Fibroblast of skin of scalp (primary cell): ENCODE measurements at places on chromosomes 4 and X.
A peak's percentile ranks its signal among the peaks of the same experiment; 100 is the strongest.

GRCh38 chrX:28585767-28586166 lies 1.5 kb upstream of the IL1RAPL1 start:
- no peak for DNase-seq

GRCh38 chr4:172352356-172352755 lies 539.2 kb downstream of the GALNTL6 start:
- DNase-seq = no peak

DNA sequence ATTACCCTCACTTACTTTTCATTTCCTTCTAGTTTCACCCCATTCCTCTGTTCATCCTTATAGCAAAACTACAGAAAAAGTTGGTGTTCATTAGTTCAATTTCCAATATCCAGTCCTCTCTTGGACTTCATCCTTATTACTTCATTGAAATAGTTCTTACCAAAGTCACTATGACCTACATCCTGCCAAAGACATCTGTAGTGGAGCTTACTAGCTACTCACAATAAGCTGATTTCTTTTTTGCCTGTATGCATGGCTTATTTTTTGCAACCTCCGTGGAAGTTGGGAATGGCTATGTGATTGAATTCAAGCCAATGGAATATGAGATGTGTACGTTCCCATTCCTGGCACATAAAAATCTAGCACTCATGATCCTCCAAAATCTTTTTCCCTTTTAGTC lies 4.6 kb upstream of the CDKL2 start:
- DNase-seq = no peak

DNA sequence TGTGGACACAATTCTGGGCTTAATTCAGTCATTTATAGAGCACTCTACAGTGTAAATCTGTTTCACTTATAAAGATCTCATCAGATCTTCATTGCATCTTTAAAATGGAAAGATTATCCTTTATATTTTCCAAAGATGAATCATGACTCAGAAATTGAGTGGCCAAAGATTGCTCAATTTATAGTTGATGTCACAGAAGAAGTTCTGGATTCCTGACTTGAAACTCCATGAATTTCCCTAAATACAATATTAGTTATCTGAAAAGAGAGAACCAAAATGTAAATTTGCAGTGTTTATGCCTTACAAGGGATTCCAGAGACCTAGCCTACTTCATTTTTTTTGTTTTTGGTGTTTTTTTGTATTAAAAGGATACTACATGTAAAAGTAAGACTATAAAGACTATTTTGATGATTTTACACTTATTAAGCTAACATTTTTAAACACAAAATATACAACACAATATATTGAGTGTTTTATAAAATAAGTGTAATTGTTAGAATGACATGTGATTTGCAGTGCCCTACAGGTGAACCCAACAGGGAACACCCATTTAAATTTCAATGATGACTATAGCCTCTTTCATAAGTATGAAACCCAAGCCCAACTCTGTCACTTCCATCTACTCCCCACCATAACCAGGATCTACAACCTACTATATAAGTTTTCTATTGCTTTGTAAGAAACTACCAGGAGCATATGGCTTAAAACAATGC lies 183.5 kb downstream of the PCDH7 start:
- DNase-seq = peak; percentile 44

GRCh38 chr4:92305148-92305877 lies 1.5 kb downstream of the GRID2 start:
- peak; percentile 57 for DNase-seq

GRCh38 chr4:84407554-84408407 lies 91.3 kb downstream of the NKX6-1 start:
- DNase-seq = no peak

DNA sequence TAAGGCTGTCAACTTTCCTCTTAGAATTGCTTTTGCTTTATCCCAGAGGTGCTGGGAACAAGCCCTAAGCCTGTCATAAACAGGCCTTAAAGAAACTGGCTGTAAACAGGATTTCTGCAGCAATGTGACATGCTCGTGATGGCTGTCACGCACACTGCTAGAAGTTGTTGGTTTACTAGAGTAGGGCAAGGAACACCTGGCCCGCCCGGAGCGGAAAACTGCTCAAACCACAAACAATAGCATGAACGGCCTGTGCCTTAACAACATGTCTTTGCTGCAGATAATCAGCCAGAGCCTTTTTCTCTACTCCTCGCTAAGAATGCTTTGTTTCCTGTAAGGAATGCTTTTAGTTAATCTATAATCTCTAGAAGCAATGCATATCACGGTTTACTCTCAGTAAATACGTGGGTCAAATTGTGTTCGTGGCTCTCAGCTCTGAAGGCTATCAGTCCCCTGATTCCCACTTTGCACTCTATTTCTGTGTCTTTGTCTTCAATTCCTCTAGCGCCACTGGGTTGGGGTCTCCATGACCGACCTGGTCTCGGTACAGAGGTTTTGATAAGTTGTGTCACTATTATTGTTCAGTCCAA lies 318.3 kb downstream of the GLUD2 start:
- no peak for DNase-seq
